Vagina (tissue), 2 donors: ENCODE measurements at places on chromosomes 13 and 19. TPM values are rescaled to one million over a fixed set of nuclear protein-coding genes. Genes with fewer than 3 reads are reported as not detected.

Gene CGB8
- total RNA-seq: not detected

Gene KLK1
- not detected for total RNA-seq

Gene SIGLEC8
- total RNA-seq: not detected

Gene GJA3
- not detected for total RNA-seq

Gene LILRA1
- 1.7 TPM for total RNA-seq

Gene ZNF83
- total RNA-seq: 78.6 TPM

Gene C1QTNF9
- total RNA-seq: not detected

Gene TMEM59L
- 4.2 TPM for total RNA-seq
